ENCODE measurements at places on chromosomes 2 and 18.

- DNase-seq = no peak
Measured at GRCh38 chr2:160278879-160279177, 78.8 kb upstream of the ITGB6 start.

DNA sequence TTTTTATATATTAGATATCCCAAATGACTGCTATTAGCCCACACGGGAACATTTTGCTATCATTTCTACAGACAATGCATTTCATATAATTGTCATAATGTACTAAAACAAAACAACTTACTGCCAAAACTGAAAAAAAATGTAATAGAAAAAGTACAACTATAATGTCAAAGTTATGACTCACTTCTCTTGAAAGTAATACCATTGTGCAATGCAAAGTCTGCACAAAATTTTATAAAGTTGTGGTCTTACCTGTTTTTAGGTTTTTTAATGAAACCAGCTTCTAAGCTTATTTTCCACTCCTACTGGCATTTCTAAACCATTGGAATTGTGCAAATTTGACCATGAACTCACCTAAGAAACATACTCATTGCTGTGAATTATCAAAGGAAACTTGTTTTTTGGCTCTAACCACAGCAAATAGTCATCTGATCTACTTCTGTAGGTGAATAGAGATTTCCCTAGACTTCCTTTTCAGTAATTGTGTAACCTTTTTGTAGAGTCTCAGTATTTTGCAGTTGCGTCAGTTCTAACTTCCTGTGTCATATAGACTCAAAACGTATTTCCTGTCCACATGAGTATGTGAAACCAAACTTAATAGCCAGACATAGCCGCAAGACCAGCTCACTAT, 31.9 kb upstream of the TFPI start:
- DNase-seq = no peak

DNA sequence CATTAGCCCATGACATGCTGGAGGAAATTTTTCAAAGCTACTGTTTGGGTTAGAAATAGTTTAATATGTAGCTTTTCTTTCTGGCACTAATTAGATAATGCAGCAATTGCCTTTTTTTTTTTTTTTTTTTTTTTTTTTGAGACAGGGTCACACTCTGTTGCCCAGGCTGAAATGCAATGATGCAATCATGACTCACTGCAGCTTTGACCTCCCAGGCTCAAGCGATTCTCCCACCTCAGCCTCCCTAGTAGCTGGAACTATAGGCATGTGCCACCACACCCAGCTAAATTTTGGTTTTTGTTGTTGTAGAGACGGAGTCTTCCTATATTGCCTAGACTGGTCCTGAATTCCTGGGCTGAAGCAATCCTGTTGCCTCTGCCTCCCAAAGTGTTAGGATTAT, 136.2 kb downstream of the SP100 start:
- no peak for DNase-seq

DNA sequence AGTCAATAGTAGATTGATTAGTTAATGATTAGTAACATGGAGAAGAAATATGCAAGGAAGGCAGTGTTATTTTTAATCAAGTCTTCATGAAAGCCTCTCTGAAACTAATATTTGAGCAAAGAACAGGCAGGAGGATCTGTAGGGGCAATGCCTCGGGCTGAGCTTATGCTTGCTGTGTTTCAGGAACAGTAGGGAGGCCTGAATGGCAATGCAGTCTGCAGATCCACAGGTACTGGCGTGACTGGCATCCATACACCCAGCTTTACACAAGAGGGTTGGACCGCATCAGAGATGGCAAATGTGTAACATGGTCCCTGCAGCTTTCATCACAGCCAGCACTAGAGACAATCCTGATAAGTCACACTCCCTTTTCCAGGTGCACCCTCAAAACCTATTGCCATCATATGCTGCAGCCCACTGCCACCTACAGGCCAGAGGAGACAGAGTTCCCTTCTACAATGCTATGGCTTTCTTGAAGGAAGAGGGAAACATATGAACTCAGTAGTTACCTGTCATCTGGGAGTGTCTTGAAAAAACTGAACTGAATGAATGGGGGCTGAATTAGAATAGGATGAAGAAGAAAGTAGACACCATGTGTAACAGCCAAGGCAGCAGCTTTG, 582.4 kb upstream of the RAB6C start:
- no peak for DNase-seq

- DNase-seq = no peak
Measured at GRCh38 chr18:37330173-37330572, 235.4 kb downstream of the CELF4 start.

GRCh38 chr2:46806526-46806925, 109.1 kb downstream of the MCFD2 start:
- DNase-seq = peak; percentile 55

GRCh38 chr2:153268941-153269461, 209.6 kb downstream of the RPRM start:
- DNase-seq = no peak

GRCh38 chr18:79819064-79819967, 21.6 kb downstream of the KCNG2 start:
- no peak for DNase-seq

- peak; percentile 36 for DNase-seq
Measured at GRCh38 chr2:6576302-6576701, 289.4 kb downstream of the CMPK2 start.

- DNase-seq = no peak
Measured at GRCh38 chr2:239717706-239718105, 307.4 kb downstream of the NDUFA10 start.

- no peak for DNase-seq
Measured at GRCh38 chr2:10481666-10482157, 33.6 kb upstream of the ODC1 start.

DNA sequence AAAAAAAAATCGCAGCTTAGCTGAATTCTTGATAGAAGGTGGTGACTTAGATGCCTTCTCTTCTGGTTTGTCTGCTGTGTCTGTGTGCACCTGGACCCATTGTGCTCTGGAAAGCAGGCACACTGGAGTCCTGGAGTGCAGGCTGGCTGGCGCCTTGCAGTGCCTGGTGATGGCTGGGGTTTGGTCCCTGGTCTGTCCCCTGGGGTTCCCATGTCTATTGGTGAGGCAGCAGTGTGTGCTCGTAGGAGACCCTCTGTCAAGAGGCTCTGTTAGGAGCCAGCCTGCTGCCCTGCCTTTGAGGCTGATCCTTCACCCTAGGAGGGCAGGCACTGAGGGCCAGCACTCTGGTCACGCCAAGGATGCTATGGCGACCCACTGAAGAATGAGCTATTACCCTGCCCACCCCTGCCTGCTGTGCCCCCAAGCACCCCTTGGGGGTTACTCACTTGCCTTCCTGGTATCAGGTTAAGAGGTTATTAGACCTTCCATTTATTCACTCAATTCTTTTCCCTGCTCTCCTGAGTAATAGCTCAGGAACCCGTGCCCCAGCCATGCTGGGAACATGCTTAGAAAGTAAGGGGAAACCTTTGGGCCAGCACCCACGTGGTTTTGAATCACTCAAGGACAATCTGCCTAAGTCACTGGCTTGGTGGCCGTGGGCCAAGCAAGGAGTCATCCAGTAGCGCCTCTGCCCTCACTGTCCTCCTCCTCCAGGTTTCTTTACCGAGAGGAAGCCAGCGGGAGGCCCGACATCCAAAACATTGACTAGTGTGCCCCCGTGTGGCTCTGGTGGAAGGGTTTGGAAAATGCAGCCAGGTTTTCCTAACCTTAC, 284.5 kb downstream of the PRKCE start:
- peak; percentile 92 for DNase-seq

GRCh38 chr2:86566158-86566820, 3.0 kb upstream of the CHMP3 start:
- DNase-seq = no peak

GRCh38 chr2:127826047-127826446, 15.1 kb upstream of the WDR33 start:
- DNase-seq = no peak

DNA sequence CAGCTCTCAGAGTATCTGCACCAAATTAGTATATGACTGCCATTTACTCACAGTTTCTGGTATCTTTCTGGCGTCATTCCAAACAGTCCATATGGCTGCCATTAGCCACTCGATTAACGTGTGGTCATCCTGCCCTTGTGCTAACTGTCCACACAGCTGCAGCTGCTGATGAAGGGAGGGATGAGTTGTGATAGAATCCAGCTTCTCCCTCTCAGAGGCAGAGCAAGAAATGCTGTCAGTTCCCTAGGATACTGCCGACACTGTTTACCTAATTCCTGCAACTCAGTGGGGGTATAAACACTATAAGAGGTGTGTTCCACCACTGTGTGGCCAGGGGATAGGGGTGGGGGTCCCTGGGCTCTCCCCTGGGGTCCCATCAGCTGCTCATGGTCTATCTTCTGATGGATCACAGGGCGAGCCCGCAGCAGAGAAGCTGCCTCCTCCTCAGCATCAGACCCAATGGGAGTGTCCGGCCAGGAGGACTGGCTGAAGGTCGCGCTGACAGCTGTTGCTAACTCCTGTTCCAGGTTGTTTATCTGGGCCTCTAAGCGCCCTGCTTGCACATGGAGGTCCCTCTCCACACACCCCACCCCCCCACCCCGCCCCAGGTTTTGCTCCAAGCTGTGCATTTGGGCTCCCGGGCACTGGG, 17.3 kb upstream of the KLHL23 start:
- DNase-seq = peak; percentile 55

- DNase-seq = no peak
Measured at GRCh38 chr2:8058652-8059051, 623.2 kb upstream of the ID2 start.

DNA sequence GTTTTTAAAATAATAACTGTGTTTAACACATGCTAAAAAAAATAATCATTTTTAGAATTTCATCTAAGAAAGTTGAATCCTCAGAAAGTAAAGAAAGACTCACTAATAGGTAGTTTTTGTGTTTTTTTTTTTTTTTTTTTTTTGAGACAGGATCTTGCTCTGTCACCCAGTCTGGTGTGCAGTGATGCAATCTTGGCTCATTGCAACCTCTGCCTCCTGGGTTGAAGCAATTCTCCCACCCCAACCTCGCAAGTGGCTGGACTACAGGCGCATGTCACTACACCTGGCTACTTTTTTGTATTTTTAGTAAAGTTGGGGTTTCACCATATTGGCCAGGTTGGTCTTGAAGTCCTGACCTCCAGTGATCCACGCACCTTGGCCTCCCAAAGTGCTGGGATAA, 7.1 kb downstream of the CKAP2L start:
- DNase-seq = no peak

DNA sequence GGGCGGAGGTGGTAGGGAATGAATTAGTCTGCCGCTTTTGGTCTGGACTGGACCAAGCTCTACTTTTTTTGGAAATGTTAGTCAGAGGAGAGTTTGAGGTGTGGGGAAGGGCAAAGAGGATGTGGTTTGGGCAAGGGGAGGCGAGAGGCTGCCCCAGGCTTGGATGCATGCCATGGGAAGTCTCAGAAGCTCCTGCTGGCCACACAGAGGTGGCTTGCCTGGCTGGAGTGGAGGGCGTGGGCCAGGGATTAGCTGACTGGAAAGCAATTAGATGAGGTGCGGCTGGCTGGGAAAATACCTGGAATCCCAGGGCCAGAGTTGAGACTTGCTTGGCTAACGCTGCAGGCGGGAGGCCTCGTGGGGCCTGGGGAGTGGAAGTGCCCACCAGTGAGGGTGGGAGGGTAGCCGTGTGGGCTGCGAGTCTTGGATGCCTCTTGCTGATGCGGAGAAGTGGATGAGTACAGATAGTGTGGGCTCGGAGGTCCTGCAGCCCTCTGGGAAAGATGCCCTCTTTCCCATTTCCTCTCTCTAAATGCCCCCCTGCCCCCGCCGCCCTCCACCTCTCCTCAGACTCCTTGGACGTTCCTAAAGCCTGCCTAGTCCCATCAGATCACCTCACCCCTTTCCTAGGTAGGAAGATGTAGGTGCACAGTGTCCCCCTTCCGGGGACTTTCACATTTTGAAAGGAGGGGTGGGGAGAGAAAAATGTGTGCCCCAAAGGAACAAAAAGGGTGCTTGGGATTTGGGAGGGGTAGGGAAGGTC, 117.6 kb downstream of the SMAD7 start:
- DNase-seq = no peak

- DNase-seq = no peak
Measured at GRCh38 chr2:1400943-1401735, 12.1 kb upstream of the TPO start.

DNA sequence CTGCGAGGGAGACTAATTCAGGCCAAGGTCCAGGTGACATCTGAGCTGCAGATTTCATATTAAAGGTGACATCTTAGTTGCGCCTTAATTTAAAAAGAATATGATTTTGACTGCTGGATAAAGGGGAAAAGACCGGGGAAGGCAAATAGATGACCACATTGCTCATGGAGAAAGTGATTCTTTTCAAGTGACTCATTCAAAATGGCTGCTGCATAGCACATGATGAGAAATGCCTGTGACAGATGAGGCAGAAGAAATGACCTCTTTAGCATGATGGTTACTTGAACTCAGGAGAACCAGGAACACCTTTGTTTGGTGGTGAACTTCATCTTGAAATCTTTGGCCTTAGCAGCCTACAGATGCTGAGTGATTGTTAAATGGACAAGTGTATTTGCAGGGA, 385.8 kb upstream of the TRIB2 start:
- no peak for DNase-seq

DNA sequence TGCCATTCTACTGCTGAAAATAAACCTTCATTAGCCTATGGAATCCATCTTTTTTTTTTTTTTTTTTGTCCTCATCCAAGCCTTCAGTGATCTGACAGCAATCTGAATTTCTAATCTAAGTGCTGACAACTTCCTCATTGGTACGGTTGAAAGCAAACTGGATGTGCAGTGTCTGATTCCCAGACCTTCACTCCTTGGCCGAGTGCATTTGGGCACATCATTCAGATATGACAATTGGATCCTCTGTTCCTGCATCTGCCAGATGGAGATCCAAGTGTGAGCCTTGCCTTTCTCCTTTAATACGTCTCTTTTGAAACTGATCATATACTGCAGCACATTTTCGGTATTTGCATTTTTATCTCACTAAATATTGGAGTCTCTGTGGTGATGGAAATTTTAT, 713.1 kb downstream of the DCDC2C start:
- DNase-seq = no peak

- DNase-seq = no peak
Measured at GRCh38 chr2:98348066-98348561, 1.9 kb downstream of the CNGA3 start.

- DNase-seq = no peak
Measured at GRCh38 chr2:11788461-11789124, 42.2 kb downstream of the LPIN1 start.

DNA sequence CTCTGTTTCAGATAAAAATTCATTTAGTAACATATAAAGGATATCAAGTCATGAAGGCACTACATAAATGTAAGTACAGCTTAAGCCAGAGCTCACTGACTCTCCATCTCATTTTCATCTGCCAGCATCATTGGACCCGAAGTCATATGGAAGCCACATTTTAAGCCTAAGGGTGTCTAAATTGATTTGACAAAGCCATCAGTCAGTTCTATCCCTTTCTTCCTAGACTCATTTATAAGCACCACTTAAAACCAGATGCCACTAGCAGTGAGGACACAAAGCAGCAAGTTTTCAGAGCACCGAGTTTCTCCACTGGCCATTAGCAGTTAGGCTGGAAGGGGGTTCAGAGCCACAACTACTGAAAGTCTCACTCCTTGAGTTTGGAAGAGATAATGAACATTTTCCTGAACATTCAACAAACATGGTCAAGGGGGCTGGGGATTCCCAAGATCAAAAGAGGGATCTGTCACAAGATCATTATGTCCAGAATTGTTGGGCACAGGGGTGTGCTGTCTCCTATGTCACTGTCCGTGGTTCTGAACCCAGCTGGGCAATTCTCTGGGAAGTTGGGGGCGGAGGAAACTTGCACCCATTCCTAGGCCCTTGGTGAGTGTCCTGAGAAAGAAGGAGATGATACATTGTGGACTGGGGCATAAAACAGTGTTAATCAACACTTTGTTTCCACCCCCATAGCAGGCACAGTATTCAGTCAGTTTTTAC, 158.5 kb upstream of the LMAN1 start:
- no peak for DNase-seq
